ENCODE measurements at places on chromosomes 1 and 21.
A peak's percentile ranks its signal among the peaks of the same experiment; 100 is the strongest.

DNA sequence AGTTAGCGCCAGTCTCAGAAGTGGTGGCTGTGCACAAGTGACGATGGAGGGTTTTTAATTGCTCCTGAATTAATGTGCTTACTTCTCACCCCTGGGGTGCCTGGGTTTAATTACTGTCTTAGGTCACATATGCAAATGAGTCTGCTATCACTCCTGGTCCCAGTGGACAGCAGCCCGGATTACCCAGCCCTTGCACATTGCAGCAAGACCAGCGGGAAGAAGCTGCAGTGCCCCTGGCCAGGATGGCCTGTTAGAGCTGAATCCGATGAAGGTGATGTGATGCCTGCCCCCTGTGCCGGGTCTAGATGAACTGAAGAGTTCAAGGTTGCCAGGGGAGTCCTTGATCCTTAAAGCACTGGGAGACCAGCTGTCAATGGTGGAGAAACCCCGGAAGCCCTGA is 24.2 kb downstream of the ENO1 start:
- DNase-seq, result no peak

- no peak for DNase-seq
Measured at GRCh38 chr21:29125191-29125590, 5.3 kb upstream of the MAP3K7CL start.

DNA sequence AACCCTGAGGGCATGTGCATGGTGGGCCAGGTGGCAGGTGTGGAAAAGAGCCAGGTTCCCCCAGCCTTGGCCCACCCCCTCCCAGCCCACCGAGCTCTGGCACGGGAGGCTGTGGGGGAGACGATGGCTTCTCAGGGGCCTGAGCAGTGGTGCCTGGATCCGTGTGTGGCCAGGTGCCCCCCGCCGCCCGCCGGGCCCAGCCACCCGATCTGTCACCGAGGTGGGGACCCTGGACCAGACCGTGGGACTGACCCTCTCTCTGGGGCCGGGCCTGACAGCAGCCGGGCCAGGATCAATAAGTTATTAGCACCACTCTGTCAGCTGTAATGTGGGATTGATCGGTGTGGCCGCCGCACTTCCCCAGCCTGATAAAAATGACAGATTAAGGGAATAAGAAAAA is 13.8 kb downstream of the SAMD11 start:
- DNase-seq, result no peak

DNA sequence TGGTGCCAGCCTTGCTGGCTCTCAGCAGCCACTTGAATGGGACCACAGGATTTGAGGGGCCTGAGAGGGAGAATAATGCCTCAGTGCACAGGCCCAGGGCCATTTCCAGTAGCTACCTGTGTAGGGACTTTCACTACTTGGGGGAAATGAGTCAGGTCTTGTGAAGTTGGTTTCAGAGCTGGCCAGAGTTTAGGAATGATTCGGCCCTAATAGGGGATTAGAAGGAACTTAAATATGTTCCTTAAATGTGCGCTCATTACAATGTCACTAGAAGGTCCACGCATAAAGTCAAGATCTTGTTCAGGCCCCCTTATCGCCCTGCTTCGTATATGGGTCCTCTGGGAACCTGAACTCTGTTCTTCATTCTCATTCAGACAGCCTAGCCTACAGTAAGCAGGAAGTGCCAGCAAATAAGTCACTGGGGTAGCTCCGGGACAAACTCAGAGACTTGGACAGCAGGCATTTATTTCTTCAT is 5.6 kb upstream of the AKR1A1 start:
- no peak for DNase-seq

DNA sequence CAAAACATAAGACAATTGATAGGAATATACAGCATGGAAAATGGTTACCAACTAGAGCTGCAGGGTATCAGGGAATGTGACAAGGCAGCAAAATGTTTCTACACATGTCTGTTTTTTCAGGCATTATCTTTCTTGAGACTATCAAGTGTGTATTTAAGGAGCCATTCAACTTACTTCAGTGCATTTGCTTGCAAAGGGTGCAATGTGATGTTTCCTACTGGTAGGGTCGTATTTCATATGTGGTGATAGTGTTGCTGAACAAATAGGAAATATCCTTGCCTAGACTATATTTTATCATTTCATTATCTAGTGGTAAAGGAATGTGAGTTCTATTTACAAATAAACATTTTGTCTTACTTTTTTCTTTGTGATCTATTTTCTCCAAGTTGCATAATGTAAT is 42.4 kb downstream of the PTPRC start:
- no peak for DNase-seq

GRCh38 chr1:150017206-150017750 is 6.8 kb upstream of the OTUD7B start:
- no peak for DNase-seq

GRCh38 chr1:110048240-110048639 is 13.8 kb downstream of the STRIP1 start:
- no peak for DNase-seq

- no peak for DNase-seq
Measured at GRCh38 chr1:235015291-235015985, 113.2 kb downstream of the TOMM20 start.

DNA sequence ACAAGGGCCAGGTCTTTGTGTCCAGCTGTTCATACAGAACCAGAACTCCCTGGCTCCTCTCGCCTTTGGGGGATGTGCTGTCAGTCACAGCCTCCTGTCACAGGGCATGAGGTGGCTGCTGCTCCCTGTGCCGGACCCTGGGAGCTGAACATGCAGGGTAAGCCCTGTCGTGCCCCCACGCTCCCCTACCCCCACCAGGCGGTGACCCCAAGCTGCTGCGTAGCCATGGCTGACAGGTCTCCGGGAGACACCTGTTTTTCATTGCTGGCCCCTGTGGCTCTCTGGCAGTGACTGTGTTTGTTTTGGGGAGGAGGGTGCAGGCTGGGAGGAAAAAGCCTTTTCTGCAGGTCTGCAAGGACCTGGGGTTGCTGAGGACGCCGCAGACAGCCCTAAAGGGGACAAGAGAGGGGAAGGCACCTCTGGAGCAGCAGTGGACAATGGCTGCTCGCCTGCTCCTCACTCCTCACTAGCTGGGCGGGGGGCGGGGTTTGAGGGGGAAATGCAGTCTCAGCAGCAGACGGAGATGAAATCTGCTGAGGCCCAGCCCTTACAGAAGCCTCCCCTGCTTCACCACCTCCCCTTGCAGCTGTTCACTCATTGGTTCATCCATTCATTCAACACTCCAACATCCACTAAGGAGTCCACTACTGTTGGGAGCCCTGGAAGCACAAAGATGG is 81.4 kb downstream of the TRABD2B start:
- DNase-seq, result no peak

DNA sequence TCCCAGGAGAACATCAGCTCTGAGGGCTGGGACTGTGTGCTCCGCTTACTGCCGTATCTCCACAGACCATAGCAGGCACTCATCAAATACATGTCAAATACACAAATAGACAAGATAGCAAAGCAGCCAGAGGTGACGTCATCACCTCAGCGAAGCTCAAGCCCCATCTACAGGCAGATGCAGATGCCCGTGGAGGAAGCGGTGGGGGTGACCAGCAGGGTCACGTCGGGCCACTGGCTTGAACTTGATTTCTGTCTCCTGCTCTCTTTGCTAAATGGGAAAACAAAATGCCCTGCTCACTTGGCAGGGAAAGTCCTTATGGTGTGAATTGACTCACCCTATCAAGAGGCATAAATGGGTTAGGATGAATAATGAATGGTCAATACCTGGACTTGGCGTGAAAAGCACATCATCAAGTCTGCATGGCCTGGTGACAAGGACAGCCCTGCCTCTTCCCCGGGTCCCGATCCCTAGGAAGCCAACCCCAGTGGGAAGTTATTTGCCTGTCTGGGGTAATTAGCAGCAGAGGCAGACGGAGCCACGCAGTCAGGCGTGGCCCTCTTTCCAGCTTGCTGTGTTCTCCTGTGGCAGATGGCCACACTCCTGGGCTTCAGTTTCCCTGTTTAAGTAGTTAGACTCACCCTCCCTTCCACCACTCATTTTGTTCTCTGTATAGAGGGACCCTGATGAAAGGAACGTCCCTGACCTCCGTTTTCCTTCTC is 536.0 kb downstream of the NPHP4 start:
- DNase-seq, result peak; percentile 54

- no peak for DNase-seq
Measured at GRCh38 chr1:178536329-178536728, 23.4 kb downstream of the TEX35 start.

GRCh38 chr1:210003501-210003900 is 65.5 kb downstream of the SYT14 start:
- DNase-seq, result no peak

GRCh38 chr1:159266832-159267231 is 35.3 kb upstream of the FCER1A start:
- DNase-seq, result no peak

- no peak for DNase-seq
Measured at GRCh38 chr21:29205009-29205408, 74.6 kb downstream of the MAP3K7CL start.

GRCh38 chr1:195202241-195202640 is 1406.0 kb downstream of the KCNT2 start:
- no peak for DNase-seq

- DNase-seq, result no peak
Measured at GRCh38 chr1:101040666-101041065, 15.1 kb upstream of the DPH5 start.

DNA sequence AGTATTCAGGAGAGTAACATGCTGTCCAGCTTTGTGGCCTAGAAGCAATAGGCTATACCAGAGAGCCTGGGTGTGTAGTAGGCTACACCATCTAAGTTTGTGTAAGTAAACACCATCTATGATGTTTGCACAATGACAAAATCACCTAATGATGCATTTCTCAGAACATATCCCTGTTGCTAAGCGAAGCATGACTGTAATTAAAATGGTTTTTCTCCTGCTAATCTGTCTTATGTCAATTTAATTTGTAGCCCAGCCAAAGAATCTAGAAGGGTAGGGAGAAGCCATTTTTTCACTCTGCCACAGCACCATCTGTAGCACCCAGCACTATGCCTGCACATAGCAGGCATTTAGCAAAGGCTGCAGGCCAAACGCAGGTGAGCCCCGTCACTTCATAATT is 2.0 kb upstream of the TTC24 start:
- no peak for DNase-seq

GRCh38 chr1:53286955-53287354 is 40.9 kb downstream of the LRP8 start:
- DNase-seq, result no peak
